ENCODE measurements at places on chromosomes 12 and 14. TPM values are rescaled to one million over a fixed set of nuclear protein-coding genes. Genes with fewer than 3 reads are reported as not detected.

Gene ETV6
- total RNA-seq: 12.9 TPM

Gene SLC8A3
- total RNA-seq: not detected

Gene TNFAIP2
- total RNA-seq: 155 TPM

Gene NAA25
- 11.8 TPM for total RNA-seq

Gene C3AR1
- total RNA-seq: 0.22 TPM

Gene GYS2
- total RNA-seq: not detected

Gene KRT80
- total RNA-seq: 18.0 TPM

Gene NUAK1
- total RNA-seq: 15.6 TPM

Gene LGR5
- total RNA-seq: not detected

Gene SERPINA5
- 2.4 TPM for total RNA-seq

Gene ZBTB39
- total RNA-seq: 5.4 TPM

Gene SLC6A15
- 1.4 TPM for total RNA-seq

Gene SLCO1B1
- not detected for total RNA-seq

Gene TSHR
- not detected for total RNA-seq

Gene BATF
- 0.94 TPM for total RNA-seq

Gene CMA1
- total RNA-seq: not detected

Gene PPM1H
- 3.9 TPM for total RNA-seq

Gene MIPOL1
- total RNA-seq: 6.7 TPM

Gene PRH2
- not detected for total RNA-seq

Gene ARHGDIB
- total RNA-seq: 23.9 TPM

Gene ART4
- not detected for total RNA-seq

Gene IL23A
- 26.1 TPM for total RNA-seq

Gene CLEC2D
- 1.7 TPM for total RNA-seq

Gene PPP1R1A
- 11.1 TPM for total RNA-seq

Gene POTEG
- total RNA-seq: not detected

Gene JDP2
- 33.4 TPM for total RNA-seq

Gene BCAT1
- 14.6 TPM for total RNA-seq

Gene STAT2
- total RNA-seq: 39.2 TPM

Gene RNASE13
- total RNA-seq: not detected

Gene GALNT9
- not detected for total RNA-seq

Gene PPP1R3E
- 1.6 TPM for total RNA-seq

Gene FLVCR2
- total RNA-seq: 0.75 TPM

Gene AMN
- total RNA-seq: 0.06 TPM

Measured in epithelial cell of proximal tubule (primary cell).